Activated CD8-positive, alpha-beta T cell treated with anti-CD3 and anti-CD28 coated beads, Interleukin-2, amount 10 ng/mL, durations not matched to agents 7 days and 5 days (primary cell): ENCODE measurements at places on chromosomes 1 and 21. TPM values are rescaled to one million over a fixed set of nuclear protein-coding genes. Genes with fewer than 3 reads are reported as not detected.

DNA sequence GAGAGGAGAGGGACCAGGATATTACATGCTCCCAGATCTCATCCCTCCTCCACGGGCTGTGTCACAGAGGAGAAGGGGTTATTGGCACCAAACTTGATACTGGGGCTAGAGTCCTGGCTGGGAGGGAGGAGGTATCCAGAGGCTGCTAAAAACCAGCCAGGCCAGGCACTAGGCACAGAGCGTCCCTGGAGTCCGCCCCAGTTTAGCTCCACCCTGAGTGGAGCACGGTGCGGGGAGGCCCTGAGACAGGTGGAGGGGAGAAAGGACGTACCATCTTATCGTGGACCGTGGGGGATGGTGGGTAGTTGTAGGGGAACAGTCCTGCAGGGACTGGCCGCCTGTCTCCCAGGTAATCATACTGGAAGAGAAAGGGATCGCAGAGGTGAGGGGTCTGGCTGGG lies 42.7 kb upstream of the GOLT1A start:
- DNase-seq = no peak

SPRR3 gene
- not detected for total RNA-seq

- no peak for DNase-seq
Observed at GRCh38 chr1:175073061-175073460, 5.4 kb downstream of the TNN start.

DNA sequence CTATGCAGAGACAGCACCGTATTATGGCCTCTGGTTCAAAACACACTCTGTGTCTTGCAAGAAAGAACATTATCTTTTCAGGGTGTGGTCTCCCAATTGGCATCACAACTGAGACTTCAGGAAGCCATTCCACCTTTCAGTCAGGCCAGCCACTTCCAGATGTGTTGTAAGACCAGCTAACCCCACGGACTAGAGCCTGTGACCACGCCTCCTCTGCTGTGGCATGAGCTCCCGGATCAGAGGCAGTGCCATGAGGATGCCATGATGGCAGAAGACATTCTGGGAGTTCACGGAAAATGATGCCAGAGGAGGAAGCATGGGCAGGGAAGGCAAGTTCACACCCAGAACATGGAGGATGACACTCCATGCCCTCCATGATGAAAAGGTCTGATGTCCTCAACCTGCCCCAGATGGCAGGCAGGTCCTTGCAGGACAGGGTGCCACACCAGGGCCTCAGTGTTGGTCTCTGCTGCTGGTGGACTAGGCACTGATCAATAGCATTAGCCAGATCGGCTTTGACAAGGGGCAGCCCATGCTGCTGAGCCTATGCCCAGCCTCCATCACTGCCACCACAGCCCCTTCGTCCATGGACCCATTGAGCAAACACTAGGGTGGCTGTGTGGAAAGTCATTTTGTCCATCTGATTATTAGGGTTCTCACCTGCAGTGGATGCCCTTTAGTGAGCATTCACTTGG lies 341.6 kb downstream of the MATN1 start:
- DNase-seq = no peak

HJV gene
- not detected for total RNA-seq

DNA sequence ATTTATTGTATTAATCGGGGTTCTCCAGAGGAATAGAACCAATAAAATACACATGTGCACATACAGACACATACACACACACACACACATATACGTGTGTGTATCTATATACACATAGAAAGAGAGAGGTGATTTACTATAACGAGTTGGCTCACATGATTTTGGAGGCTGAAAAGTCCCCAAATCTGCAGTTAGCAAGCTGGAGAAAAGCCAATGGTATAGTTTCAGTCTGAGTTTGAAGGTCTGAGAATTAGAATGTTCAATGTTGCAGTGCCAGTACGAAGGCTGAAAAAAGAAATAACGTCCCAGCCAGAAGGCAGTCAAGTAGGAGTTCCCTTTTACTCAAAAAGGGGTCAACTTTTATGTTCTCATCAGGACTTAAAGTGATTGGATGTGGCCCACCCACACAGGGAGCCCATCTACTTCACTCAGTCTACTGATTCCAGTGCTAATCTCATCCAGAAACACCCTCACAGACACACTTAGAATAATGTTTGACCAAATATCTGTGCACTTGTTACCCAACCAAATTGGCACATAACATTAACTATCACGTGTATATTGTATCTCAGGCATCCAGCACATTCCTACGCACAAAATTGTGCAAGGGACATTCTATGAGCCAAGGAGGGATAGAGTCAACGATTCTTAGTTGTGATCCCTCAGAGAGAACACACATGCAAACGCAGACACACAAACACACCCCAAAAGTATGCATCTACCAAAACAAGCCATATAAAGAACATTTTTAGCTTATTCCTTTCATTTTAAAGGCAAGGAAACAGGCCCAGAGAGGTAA lies 195.5 kb upstream of the DUSP10 start:
- no peak for DNase-seq

DNA sequence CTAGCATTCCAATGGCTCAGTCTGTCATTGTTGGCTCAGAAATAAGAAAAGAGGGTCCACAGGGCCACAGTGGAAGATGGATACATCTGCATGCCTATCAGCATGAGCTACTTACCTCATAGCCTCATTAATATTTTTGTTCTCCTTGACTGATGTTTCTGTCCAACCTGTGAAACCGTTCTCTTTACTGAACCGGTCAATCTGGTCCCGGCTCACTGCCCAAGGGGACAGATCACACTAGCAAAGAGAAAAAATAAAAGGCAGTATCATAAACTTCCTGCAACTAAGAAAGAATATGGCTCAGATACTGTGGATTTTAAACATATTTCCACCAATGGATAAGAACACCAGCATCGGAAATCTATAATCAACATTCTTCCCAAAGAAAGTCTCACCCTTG lies 4.7 kb downstream of the RAB29 start:
- DNase-seq = no peak

GRIK1 gene
- not detected for total RNA-seq

GRCh38 chr1:113804421-113805255 lies 7.6 kb downstream of the RSBN1 start:
- no peak for DNase-seq

GIPC2 gene
- total RNA-seq = 0.37 TPM

GRCh38 chr1:154844297-154844681 lies 25.8 kb downstream of the KCNN3 start:
- no peak for DNase-seq

DNA sequence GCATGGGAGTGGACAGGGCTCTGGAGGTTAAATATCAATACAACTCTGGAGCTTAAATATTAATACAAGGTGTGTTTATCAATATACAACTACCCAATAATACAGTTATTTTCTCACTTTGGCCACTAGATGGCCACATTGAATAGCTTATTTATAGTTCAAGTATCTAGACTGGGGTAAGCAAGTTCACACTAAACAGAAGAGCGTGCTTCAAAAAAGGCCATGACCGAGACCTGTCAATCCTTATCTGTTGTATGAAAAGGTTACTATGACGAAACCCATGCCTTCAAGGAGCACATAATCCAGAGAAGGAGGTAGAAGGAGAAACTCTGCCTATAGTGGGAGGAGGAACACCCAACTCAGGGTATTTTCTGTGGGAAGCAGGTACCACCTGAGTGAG lies 29.1 kb downstream of the CHML start:
- DNase-seq = no peak
